ENCODE measurements at places on chromosomes 5 and 9.

- DNase-seq, result no peak
Measured at GRCh38 chr5:90830058-90830457, 271.5 kb downstream of the ADGRV1 start.

DNA sequence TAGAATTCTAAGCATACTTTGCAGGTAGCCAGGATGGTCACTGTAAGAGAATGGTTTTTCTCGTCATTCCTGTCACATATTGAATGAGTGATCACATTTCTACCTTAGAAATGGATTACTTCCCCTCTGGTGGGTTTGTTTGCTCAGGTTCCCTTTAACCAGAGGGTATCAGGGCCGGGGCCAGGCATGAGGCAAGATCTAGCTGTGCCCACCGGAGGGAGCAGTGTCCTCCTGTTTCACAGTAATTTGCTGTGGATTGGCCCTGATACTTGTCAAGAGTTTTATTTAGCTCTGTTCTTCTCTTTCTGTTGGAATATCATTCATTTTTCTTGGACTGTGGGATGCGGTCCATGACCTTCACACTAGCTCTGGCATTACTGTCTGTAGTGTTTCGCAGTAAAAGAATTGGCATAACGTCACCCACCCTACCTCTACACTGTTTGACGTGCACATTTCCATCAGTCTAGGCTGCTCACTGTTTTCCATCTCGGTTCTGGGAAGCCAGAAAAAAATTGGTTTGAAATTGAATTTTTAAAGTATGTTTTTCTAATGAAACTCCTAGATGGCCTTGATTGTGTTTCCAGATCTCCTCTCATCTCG is 42.4 kb upstream of the ZBED3 start:
- no peak for DNase-seq

DNA sequence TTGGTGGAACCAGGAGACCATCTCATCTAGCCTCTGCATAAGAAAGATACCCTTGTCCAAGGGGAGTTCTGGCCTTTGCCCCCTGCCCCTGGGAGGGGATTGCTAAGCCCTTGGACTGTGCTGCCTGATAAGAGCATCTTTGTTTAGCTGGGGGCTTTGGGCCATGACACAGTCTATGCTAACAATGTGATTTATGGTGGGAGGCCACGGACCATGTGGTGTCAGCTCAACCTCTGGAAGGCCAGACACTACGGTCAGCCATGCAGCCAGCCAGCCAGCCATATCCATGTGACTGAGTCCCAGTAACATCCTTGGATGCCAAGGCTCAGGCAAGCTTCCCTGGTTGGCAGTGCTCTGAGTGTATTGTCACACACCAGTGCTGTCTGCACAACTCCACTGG is 244.4 kb downstream of the FSTL4 start:
- DNase-seq, result no peak

- DNase-seq, result no peak
Measured at GRCh38 chr5:1227667-1228066, 2.5 kb downstream of the SLC6A18 start.

- no peak for DNase-seq
Measured at GRCh38 chr5:113031104-113031503, 54.5 kb downstream of the DCP2 start.

DNA sequence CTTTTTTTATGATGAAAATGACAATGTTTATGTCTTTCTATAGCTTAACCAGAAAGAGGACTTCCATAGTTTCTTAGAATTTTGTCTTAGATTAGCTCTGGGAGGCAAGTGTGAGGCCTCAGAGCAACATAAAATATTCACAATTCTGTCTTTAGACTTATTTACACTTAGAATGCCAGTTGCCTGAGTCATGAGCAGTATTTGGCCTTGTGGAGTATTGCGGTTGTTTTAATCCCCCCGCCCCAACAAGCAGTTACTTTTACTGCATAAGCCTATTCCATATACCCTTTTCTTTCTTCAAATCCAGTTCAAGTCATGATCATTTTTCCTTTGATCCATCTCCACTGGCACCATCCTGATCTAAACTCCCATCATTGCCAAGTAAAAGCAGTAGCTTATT is 198.0 kb upstream of the EGFLAM start:
- DNase-seq, result no peak

DNA sequence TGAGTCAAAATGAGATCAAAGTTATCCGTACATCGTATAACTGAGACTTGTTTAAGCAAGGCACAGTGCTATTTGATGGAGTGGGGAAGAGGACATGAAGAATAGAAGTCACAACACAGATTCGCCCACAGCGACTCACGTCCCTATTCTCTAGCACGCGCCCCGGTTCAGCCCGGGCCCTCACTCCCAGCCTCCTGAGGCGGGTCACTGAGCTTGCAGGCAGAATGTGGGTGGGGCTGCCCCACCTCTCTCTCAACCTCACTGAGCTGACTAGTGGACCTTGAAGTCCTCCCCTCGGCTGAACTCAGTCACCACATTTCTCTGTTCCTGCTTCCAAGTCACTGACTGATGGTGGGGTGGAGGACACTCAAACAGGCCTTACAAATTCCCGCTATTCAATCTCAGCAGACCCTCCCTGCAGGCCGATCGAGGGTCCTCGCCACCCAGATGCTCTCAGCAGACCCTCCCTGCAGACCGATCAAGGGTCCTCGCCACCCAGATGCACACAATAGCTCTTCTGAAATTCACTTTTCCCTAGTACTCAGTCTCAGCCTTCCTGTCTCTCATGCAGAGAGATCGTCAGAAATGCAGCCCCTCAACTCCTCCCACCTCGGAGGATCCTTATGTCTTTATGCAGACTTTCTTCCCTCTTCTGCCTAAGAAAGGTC is 12.9 kb downstream of the GLDC start:
- peak; percentile 72 for DNase-seq

- DNase-seq, result no peak
Measured at GRCh38 chr9:21708260-21708711, 94.2 kb upstream of the MTAP start.

- DNase-seq, result peak; percentile 28
Measured at GRCh38 chr5:16976625-16977008, 40.5 kb upstream of the MYO10 start.

DNA sequence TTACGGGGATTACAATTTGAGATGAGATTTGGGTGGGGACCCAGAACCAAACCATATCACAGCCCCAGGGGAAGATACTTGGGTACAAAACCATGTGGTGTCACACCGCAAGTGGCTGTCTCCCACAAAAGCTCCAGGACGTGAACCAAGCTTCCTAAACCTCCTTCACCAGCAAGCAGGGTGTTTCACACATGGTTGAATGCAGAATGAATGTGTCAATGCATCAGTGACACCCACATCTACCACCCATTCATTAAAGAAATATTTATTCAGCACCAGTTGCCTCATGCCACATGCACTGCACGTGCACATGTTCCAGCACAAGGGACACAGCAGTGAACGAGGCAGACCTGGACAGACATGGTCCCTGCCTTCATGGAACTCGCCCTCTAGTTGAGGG is 70.9 kb upstream of the SPOCK1 start:
- DNase-seq, result no peak

- DNase-seq, result no peak
Measured at GRCh38 chr5:149174847-149175234, 33.5 kb downstream of the ABLIM3 start.

GRCh38 chr9:114898741-114899140 is 31.6 kb downstream of the TNFSF8 start:
- DNase-seq, result peak; percentile 28

- no peak for DNase-seq
Measured at GRCh38 chr9:111099199-111100008, 61.1 kb upstream of the LPAR1 start.

GRCh38 chr9:9753266-9753665 is 859.5 kb downstream of the PTPRD start:
- no peak for DNase-seq

DNA sequence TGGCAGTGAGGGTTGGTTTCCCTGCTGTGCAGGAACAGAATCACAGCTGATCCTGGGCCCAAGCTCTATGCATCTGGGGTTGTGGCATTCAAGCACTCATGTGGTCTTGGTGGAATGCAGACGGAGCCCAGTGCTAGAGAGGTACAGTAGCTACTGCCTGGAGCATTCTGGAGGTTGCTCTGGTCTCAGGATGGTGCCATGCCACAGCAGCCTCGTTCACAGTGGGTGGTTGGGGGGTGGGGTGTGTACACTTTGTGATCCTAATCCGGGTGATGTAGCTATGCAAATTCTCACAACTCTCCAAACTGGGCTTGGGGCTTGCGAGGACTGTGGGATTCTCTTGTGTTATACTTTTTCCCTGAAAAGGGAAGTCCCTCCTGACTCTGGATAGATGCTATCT is 45.2 kb downstream of the FGD3 start:
- DNase-seq, result no peak

GRCh38 chr9:27600256-27600655 is 27.0 kb upstream of the C9orf72 start:
- no peak for DNase-seq

DNA sequence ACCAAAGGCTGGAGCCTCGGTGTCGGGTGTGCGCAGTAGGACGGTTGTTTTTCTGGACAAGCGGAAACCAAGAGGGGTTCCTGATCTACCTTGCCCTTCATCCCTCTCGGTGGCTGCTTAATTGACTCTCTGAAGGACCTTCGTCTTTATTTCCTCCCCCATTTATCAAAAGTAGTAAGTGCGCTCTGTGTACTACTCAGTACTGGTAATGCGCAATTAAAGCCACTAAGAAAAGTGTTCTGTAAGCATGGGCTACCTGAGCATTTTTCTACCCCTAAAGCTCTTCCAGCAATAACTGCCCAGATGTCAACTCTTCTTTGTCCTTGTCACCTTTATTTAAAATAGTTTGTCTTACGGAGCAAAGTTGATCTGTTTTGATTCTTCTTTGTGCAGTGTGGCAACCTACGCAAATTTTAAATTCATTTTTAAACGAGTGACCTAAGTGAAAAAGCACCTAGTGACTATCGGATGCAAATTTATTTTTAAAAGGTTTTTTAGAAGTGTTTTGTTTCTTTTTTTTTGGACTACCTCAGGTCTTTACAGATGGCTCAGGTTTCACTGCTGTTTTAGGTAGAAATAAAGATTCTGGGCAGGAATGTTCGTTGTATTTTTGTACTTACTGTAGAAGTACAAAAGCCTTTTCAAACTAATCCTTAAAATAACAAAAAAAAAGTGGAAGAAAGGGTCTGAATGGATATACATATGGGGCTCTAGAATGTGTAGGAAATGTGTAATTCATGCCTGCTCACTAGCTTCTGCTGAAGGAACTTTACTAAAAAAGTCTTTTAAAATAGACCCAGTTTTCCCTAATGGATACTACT is 2.0 kb downstream of the JMY start:
- no peak for DNase-seq

- DNase-seq, result no peak
Measured at GRCh38 chr9:126406075-126406667, 79.5 kb downstream of the MVB12B start.

GRCh38 chr9:81829195-81829882 is 98.9 kb upstream of the SPATA31D4 start:
- no peak for DNase-seq

DNA sequence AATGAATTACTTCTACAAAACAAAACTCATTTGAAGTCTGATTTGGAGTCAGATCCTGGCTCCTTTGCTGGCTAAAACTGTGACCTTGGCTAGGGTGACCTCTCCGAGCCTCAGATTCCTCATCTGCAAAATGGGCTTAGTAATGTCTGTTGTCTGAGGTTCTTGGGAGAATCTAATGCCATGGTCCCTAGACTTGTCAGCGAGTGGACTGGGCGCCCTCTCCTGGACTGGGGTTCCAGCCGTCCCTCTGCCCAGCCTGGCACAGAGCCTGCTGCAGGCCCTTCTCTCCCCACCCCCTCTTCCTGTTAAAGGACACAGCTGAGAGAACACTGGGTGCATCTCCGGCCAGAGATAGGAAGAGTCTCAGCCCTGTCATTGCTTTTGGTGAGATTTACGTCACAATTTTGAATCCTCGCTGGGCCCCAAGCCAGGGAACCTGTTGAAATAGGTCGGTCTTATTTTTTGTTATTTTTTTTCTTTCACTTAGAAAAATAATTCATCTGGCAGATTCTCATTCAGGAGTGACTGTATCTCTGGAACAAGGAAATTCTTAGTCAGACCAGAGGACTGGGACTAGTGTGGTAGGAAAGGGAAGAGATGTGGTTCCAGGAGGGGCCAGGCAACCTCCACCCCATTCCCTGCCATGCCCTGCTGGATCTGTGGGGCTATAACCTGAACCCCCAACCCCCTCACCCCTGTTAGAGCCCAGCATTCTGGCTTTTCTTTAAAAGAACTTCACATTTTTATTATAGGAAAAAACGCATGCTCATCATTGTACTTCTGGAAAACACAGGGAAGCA is 48.2 kb upstream of the RPL26L1 start:
- DNase-seq, result peak; percentile 23

DNA sequence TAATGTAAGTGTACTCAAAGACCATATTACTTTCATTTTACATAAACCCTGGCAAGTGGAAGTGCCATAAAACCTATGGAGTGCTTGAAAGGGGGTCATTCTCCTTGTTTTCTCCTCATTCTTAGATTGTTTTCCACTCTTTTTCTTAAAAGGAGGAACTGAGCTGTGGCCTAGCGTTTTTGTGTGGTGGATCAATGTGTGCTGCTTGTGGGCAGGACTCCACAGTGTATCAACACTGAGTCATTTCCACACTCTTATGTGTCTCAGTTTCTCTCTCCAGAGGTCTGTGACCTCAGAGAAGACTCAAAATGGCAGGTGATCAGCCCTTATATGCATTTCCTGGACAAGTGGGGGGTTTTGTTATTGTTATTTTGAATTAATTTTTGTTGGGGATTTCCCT is 516.1 kb upstream of the CDH10 start:
- DNase-seq, result no peak

DNA sequence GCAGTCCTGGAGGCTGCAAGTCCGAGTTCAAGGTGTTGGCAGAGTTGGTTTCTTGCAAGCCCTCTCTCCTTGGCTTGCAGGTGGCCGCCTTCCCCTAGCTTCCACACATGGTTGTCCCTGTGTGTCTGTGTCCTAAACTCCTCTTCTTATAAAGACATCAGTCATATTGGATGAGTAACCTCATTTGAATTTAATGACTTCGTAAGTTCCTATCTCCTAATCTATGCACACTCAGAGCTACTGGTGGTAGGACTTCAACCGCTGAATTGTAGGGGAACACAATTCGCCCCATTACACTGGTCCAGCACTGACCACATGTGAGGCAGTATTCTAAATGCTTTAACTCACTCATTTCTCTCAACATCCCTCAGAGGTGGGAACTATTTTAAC is 25.9 kb upstream of the ADAMTS2 start:
- DNase-seq, result no peak
